ENCODE measurements at places on chromosomes 1 and 21.
A peak's percentile ranks its signal among the peaks of the same experiment; 100 is the strongest.

GRCh38 chr1:90045853-90046563 is 51.1 kb downstream of the ZNF326 start:
- DNase-seq, result no peak

GRCh38 chr1:214058076-214058475 is 70.3 kb downstream of the PROX1 start:
- no peak for DNase-seq

DNA sequence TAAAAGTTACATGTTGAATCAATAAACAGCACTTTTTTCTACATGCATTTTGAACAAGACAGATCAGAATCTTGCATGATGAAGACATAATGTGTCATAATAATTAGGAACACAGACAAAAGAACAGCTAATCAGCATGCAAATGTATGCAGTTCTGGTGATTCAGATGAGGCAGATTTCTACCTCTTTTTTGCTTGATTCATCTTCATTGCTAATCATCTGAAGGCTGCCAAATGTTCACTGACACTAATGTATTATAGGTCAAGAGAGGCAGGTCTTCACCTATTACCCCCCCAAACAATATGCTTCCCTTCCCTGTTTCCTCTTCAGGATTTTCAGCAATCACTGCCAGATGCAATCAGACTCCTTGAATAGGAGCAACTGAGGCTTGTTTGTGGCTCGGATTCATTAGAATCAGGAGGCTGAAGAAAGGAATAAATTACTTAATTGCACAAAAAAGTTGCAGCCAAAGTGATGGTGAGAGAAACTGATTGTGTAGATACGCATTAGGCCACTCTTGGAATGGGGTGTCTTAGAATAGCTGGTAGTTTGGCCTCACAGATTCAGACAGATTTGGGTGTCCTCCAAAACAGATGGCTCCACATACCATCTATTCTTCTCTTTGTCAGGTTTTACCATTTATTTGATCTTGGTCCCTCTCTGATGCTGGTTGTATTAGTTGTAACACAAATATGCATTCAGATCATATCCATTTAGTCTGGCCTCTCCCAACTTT is 275.4 kb downstream of the RPS6KC1 start:
- DNase-seq, result no peak

GRCh38 chr1:1906185-1907097 is 8.6 kb upstream of the CALML6 start:
- DNase-seq, result no peak

DNA sequence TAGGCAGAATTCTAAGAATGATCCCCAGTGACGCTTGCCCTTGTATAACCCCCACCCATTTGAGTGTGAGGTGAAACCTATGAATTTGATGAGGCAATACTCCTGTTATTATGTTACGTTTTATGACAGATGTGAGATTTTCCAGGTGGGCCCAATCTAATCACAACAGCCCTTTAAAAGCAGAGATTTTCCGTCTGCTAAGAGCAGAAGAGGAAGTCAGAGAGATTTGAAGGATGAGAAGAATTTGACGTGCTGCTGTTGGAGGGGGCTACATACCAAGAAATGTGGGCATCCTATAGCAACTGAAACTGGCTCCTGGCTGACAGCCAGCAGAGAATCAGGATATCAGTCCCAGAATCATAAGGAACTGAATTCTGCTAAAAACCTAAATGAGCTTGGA is 2.4 kb upstream of the SLC19A2 start:
- no peak for DNase-seq

DNA sequence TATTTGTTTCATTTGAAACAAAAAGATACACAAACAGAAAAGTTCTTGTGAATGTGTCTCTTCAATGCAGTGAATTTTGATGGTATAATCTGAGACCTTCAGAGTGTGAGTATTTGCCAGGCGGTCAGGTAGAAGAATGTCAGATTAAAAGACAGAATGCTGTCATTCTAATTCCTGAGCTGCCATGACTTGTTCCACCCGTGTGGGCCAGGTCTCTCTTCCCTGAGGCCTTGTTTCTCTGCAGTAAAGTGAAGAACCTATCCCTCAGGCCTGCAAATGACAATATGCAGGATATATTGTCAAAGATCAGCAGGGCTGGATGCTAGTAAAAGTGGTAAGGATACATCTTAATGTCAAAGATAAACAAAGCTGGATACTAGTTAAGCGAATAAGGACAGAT is 111.4 kb downstream of the ZP4 start:
- no peak for DNase-seq

DNA sequence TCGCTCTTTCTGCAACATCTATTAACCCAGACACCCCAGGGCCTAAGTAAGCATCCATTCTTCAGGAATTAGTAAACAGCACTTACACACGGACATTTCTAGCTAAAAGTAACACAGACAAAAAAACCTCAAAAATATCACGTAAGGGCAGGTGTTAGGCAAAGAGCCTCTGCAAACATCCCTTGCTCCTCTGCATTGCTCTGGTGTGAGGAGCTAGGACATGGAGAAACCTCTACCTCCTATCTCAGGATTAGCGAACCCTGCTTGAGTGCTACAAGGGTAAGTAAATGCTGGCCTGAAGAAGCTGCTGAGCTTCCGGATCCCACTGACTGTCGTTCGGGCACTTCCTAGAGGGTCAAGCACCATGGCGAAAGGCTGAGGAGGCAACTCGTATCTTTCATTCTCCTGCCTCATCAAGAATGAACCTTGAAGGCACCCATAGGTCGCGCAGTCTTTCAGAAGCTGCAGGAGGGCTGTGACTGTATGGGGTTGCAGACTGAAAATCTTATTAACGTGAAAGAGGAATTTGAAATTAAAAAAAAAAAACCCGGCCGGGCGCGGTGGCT is 2.1 kb downstream of the PTGER3 start:
- no peak for DNase-seq

GRCh38 chr1:46415514-46415913 is 21.4 kb downstream of the FAAH start:
- DNase-seq, result no peak

- DNase-seq, result no peak
Observed at GRCh38 chr1:216804111-216804510, 80.9 kb upstream of the ESRRG start.

- no peak for DNase-seq
Observed at GRCh38 chr21:44057960-44058651, 46.0 kb downstream of the TRAPPC10 start.

DNA sequence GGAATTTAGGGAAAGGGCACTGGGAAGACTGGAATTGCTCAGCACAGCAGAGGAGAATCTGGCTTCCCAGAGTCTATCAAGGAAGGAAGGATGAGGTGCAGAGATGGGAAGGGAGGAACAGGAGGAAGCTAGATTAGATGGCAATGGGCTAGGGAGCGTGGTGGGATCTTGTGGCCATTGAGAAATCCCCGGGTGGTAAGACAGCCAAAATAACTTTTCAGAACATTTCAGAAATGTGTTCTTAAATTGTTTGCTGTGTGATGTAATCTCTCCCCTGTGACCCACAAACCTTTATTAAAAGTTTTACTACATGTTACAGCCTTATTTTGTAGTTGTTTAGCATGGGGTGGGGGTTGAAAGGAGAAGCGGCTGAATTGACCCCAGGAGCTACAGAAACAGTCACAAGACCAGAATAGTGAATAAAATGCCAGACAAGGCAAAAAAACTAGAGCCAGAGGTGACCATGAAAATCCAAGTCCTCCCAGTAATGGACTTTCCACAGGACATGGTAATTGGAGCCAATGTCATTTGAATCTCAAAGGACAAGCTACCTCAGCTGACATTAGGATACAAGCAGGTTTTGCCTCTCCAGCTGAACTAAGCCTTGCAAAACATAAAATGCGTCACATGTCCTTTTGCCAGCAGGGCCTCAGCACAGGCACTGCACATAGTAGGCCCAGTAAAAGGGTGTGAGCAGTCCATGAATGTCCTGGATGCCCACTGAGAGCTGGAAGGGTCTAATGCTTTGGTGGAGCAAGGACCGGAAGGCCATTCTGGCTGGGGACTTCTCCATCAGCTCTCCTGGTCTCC is 980 bp upstream of the AHCYL1 start:
- DNase-seq, result no peak

- peak; percentile 23 for DNase-seq
Observed at GRCh38 chr1:16073490-16074119, at the start of gene FAM131C. TSS of gene FAM131C (minus strand) at chr1:16073651. CDS start at chr1:16073442, 209 bp downstream.

- DNase-seq, result no peak
Observed at GRCh38 chr1:183760661-183761060, 44.3 kb upstream of the RGL1 start.

DNA sequence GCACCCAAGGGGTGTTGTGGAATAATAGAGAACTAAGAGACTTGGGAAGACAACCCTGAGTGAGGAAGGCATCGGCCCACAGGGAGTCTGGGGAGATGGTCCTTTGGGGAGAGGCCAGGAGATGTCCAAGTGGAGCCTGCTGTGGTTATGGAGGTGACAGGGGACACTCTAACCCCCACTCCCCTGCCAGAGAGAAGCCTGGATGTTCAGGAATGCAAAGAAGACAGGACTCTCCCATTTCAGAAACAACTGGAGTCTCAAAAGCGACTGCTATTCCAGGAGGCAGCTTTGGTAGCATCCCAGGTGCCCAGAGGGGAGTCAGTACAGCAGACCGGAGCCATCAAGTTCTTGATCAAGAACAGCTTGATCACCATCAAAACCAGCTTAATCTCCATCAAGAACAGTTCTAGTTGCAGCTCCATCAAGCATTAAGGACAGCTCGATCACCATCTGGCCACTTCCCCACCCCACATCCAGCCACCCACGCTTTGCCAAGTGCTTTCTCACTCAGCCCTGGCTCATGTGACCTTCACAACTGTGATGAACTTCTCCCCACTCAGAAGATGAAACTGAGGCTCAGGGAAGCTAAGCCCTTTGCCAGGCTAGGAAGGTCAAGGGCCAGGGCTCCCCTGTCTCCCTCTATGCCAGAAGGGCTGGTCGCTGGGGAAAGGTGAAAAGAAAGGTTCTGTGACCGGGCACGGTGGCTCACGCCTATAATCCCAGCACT is 743 bp downstream of the CD52 start:
- no peak for DNase-seq

- DNase-seq, result no peak
Observed at GRCh38 chr1:225882694-225883615, 775 bp upstream of the TMEM63A start.

DNA sequence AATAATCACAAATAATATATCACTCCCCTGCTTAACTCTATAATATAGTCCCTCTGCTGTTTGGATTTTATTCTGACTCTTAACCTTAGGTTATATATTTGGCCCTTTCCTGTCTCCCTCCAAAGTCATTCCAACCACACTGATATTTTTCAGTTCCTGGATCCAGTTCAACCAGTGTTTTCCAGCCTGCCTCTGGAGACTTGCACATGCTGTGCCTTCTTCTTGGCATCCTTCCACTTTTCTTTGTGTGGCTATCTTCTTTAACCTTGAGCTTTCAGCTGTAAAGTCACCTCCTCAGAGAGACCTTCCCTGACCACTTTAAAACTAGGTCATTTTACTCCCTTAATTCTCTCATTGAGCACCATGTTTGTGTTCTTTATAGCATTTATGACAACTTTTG is 19.4 kb downstream of the CERS2 start:
- DNase-seq, result no peak

GRCh38 chr21:39441502-39442475 is 3.8 kb downstream of the LCA5L start:
- DNase-seq, result no peak

DNA sequence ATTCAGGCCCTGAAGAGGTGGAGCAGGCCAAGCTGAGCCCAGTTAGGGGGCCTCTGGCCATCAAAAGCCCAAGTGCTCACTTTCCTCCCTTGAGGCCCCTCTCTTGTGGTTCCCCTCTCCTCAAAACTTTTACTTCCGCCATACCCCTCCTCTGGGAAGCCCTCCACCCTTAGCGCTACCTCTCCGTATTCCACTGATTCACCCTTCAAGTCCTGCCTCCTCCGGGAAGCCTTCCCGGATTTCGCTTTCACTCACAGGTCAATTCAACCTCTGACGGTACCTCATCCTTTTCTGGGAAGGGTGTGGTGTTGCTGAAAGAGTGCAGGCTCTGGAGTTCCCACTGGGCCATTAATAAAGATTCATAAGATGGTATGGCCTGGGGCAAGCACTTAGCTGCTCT is 19.1 kb downstream of the SPOCD1 start:
- DNase-seq, result no peak

GRCh38 chr1:176485083-176485482 is 22.1 kb downstream of the PAPPA2 start:
- DNase-seq, result no peak

DNA sequence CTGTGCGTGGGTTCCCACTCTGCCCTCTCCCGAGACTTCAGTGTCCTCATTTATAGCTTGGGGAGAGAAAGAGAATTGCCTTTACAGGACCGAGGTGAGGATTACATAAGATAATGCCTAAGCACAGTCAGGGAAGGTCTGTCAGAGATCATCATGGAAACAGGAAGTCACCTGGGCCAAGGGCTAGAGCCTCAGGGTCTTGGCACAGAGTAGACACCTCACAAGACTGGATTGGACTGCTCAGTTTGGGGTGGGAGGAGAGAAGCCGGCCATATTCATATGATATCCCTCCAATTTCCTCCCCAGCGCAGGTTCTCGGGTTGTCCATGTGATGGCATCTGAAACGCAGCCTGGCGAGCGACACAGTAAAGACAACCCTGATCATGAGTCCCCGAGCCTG is 3.8 kb downstream of the CNR2 start:
- no peak for DNase-seq

- peak; percentile 63 for DNase-seq
Observed at GRCh38 chr1:51643362-51643761, 26.5 kb downstream of the OSBPL9 start.
